ENCODE measurements at places on chromosomes 3 and 15. TPM values are rescaled to one million over a fixed set of nuclear protein-coding genes. Genes with fewer than 3 reads are reported as not detected.

The LRRIQ4 gene
- total RNA-seq, result 0.14 TPM

The AP2M1 gene
- 221 TPM for total RNA-seq

The CDC25A gene
- 36.8 TPM for total RNA-seq

The FBXO40 gene
- total RNA-seq, result not detected

The IQSEC1 gene
- total RNA-seq, result 43.8 TPM

DNA sequence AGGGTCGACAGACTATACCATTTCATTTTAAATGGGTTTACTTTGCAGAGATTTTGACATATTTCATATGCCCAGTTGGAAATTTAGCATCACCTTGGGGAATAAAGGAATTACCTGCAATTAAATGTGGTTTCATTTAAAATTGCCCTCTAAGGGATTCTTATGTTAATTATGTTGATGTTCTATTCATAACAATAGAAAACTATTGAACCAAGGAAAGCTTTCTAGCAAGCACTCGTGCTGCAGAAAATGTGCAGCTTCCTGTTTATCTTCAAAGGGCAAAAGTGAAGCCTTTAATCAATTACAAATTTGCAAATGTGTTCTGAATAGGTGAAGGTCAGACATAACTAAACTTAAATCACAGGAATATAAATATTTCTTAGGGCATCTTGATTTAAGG is 352.1 kb downstream of the CHST2 start:
- H3K27ac ChIP-seq, result no peak overlapping the region
- H3K36me3 ChIP-seq, result peaks cover 3% of the 10 kb centered on the region
- H3K4me1 ChIP-seq, result no peaks in the 10 kb centered on the region
- no peak for DNase-seq

DNA sequence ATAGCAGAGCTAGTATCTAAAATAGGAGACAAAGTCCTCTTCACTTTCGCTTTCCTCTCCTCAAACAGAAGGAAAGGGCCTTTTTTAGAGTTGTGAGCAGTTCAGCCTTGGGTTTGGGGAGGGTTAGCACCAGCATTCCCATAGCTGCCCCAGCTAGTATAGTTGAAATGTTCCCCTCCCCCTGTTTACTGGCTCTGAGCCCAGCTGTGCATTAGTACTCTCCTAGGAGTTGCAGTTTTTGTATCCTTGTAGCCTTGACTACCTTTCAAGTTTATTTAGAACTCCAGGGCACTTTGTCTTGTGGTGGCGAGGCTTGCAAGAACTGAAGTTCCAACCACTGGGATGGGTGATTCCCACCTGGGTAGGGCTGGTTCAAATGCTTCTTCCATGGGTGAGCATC is 245.1 kb upstream of the NAALADL2 start:
- no peak for DNase-seq
- H3K27me3 ChIP-seq, result no peaks in the 10 kb centered on the region
- peaks cover 1% of the 10 kb centered on the region for H3K36me3 ChIP-seq
- no peak overlapping the region for H3K4me3 ChIP-seq

- H3K36me3 ChIP-seq, result no peaks in the 10 kb centered on the region
- no peak overlapping the region for H3K4me3 ChIP-seq
- no peaks in the 10 kb centered on the region for H3K4me1 ChIP-seq
- DNase-seq, result no peak
- H3K27me3 ChIP-seq, result no peaks in the 10 kb centered on the region
Observed at GRCh38 chr3:164791263-164791662, 287.0 kb downstream of the SI start.

DNA sequence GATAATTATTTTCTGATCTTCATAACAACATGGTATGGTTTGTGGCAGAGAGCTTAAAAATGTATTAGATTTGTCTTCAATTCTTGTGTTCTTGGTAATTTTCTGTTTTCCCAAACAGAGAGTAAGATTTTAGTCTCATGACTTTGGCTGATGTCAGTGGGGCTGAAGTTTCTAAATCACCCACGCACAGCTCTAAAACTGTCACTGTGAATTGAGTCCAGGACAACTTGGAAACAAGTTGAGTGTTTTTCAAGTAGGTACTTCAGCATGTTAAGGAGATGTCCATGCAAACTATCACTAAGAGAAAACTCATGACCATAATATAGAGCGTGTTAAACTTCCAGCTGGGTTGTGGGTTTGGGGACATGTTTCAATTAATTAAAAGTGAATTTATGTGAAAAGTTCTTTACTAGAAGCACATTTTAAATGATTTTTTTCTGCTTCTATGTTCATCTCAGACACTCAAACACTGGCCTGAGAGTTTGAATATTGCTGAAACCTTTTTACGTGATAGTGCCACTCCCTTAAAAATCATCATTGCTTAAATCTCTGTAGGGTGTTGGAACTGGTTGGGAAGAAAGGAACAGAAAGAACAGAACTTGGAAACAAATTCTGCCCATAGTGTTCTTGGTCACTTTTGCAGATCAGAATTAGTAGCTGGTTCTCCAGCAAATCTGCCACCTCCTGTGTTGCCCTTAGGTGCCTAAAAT is 89.8 kb downstream of the KLHL25 start:
- H3K27me3 ChIP-seq, result no peaks in the 10 kb centered on the region
- DNase-seq, result peak; percentile 50
- H3K36me3 ChIP-seq, result peaks cover 35% of the 10 kb centered on the region

- no peak for DNase-seq
- H3K27ac ChIP-seq, result no peak overlapping the region
Observed at GRCh38 chr3:79480746-79481145, 287.1 kb downstream of the ROBO1 start.

DNA sequence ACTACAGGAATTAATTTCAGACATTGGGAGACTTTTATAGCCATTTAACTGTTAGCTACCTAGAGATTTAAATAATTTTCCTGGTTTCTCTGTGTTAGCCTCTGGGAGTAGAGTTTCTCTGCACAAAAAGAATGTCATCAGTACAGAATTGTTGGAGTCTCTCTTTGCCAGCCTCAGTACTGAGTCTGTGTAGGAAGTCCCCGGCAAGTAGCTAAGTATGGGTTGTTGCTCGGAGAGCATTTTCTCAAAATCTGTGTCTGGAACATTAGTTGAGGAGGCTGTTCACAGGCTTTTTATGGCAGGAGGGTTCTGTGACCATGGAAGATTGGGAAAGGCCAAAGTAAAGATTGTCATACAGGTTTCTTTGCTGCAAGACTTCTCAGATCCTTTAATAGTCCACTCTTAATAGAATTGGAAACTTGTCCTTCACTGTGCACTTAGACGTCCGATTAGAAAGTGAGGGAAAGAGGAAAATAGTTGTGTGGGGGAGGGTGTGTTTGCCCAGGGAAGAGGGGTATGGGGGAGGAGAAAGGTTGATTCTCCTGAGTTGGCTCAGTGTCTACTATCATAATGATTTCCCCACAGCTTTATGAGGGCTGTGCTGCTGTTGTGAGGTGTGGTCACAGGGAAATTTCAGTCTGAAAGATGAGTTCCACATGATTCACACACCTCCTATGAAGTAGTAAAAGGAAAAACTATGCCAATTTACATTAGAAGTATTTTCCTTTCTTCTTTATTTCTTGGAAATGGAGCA is 207.1 kb downstream of the PTPRG start:
- no peaks in the 10 kb centered on the region for H3K36me3 ChIP-seq
- no peaks in the 10 kb centered on the region for H3K4me1 ChIP-seq
- no peak for DNase-seq
- H3K27me3 ChIP-seq, result no peaks in the 10 kb centered on the region

- H3K27me3 ChIP-seq, result no peaks in the 10 kb centered on the region
- no peaks in the 10 kb centered on the region for H3K36me3 ChIP-seq
- peaks cover 4% of the 10 kb centered on the region for H3K4me1 ChIP-seq
- no peak for DNase-seq
Observed at GRCh38 chr3:43418601-43419272, 132.4 kb downstream of the SNRK start.

DNA sequence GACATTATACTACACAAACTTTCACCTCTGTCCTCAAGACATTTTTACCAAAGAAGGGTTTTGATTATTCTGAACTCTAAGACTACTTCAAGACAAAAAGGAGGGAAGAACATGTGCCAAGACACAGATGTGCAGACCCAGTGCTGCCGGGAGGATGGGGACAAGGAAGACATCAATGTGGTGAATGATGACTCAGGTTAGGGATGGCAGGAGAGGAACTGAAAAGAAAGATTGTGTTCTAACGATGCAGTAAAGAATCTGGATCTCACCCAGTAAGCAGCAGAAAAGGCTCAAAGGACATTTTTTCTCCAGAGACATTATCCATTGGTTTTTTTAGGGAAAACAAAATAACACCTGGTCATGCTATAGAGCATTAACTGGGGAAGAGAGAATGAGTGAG is 449.9 kb upstream of the NR2F2 start:
- no peaks in the 10 kb centered on the region for H3K27me3 ChIP-seq
- no peaks in the 10 kb centered on the region for H3K36me3 ChIP-seq
- no peak for DNase-seq
- no peak overlapping the region for H3K27ac ChIP-seq

GRCh38 chr3:47428662-47429061 is 47.1 kb downstream of the SCAP start:
- H3K4me3 ChIP-seq, result no peak overlapping the region
- no peak for DNase-seq
- no peaks in the 10 kb centered on the region for H3K27me3 ChIP-seq

DNA sequence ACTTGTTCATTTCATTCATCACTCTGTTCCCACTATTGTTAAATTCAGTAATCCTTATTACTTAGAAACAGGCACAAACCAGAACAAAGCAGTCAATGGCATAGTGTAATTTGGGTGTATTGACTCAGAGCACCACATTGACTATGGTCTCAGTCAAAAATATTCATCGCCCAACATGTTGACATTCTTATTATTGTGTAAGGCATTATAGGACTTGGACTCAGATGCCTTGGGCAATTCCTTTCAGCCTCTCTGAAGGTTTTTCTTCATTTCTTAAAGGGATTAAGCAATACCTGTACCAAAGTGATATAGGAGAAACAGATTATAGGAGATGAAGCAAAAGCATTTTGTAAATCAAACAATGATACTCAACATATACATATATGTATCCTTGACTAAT is 114.7 kb upstream of the BHLHE40 start:
- DNase-seq, result no peak
- no peaks in the 10 kb centered on the region for H3K27me3 ChIP-seq
- H3K36me3 ChIP-seq, result peaks cover 26% of the 10 kb centered on the region
- no peak overlapping the region for H3K4me3 ChIP-seq
- no peak overlapping the region for H3K27ac ChIP-seq
- H3K4me1 ChIP-seq, result peaks cover 33% of the 10 kb centered on the region

GRCh38 chr3:111751961-111752360 is 107.1 kb upstream of the PHLDB2 start:
- H3K27ac ChIP-seq, result no peak overlapping the region
- H3K27me3 ChIP-seq, result no peaks in the 10 kb centered on the region
- H3K36me3 ChIP-seq, result no peaks in the 10 kb centered on the region
- DNase-seq, result no peak
- H3K4me3 ChIP-seq, result no peak overlapping the region

GRCh38 chr15:68684476-68684875 is 105.7 kb downstream of the CORO2B start:
- peaks cover 2% of the 10 kb centered on the region for H3K27me3 ChIP-seq
- DNase-seq, result no peak
- no peaks in the 10 kb centered on the region for H3K4me1 ChIP-seq
- H3K36me3 ChIP-seq, result no peaks in the 10 kb centered on the region
- H3K4me3 ChIP-seq, result no peak overlapping the region
- no peak overlapping the region for H3K27ac ChIP-seq
